Putamen (tissue), 1 donor: ENCODE measurements at places on chromosomes 2 and 18.
A peak's percentile ranks its signal among the peaks of the same experiment; 100 is the strongest.

- DNase-seq, result peak; percentile 73
Measured at GRCh38 chr2:142130111-142131009, 456 bp downstream of the LRP1B start.

GRCh38 chr18:46247942-46248341, 143.8 kb downstream of the HAUS1 start:
- DNase-seq, result no peak

- no peak for DNase-seq
Measured at GRCh38 chr18:355678-356077, 87.8 kb upstream of the THOC1 start.

DNA sequence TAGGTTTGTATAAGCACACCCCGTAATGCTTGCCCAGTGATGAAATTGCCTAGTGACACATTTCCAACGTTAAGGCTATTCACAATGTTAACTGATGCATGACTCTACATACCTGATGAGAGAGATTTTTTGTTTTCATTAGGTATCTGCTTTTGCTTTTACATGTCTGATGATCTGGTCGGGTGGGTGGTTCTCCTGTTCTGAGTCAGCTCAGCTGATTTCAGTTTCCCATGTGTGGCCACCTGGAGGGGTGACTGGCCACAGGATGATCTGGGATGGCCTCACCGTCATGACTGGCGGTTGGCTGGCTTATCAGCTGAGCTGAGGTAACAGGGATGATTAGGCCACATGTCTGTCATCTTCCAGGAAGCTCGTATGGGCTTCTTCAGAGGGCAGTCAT, 33.8 kb upstream of the ACYP2 start:
- DNase-seq, result no peak

- DNase-seq, result no peak
Measured at GRCh38 chr2:96163768-96164429, 18.7 kb upstream of the DUSP2 start.

GRCh38 chr2:239181074-239181902, 219.5 kb downstream of the HDAC4 start:
- no peak for DNase-seq

GRCh38 chr2:31222071-31222470, 4.8 kb upstream of the CAPN14 start:
- no peak for DNase-seq

DNA sequence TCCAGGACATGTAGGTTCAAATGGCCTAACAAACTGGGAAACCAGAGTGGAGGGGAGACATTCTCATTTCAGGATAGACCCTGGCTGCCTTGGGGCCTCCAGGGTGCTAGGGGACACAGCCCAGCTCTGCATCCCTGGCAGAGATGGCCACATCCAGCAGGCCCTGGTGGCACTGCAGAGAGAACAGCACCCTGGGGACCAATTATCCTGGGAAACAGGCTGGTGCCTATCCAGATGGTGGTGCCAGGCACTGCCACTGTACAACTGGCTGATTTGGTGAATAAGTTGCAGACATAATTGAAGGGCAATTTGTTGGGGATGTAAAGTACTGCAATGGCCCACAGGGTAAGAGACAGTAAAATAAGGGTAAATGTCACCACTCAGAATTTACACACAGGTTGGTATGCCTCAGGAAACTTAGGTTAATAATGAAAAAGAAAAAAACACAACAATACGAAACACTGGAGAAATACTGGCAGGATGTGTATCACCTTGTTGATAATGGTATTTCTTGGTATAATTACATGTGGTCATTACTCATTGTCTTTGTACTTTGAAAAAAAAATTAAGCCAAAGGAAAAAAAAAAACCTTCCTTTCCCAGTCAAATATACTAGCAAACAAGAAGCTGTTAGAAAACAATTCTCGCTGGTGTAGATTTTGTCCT, 12.8 kb upstream of the SFTPB start:
- no peak for DNase-seq

GRCh38 chr18:28767727-28768211, 590.8 kb upstream of the CDH2 start:
- no peak for DNase-seq

DNA sequence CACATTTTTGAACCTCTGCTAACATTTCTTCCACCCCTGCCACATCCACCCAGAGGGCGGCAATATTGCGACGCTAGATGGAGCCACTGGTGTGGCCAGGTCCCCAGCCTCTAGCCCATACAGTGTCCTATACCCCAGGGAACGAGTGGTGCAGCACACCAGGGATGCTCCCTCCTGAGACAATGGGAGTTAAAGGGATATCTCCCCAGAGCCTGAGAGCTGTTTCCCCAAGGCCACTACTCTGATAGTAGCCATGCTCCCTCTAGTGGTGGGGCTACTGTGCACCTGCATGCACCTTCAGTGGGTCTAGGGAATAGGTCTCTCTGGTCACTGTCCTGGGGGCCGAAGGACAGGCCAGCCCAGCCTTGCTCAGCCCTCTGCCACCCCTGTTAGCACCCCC, 336.4 kb upstream of the FSHR start:
- no peak for DNase-seq

DNA sequence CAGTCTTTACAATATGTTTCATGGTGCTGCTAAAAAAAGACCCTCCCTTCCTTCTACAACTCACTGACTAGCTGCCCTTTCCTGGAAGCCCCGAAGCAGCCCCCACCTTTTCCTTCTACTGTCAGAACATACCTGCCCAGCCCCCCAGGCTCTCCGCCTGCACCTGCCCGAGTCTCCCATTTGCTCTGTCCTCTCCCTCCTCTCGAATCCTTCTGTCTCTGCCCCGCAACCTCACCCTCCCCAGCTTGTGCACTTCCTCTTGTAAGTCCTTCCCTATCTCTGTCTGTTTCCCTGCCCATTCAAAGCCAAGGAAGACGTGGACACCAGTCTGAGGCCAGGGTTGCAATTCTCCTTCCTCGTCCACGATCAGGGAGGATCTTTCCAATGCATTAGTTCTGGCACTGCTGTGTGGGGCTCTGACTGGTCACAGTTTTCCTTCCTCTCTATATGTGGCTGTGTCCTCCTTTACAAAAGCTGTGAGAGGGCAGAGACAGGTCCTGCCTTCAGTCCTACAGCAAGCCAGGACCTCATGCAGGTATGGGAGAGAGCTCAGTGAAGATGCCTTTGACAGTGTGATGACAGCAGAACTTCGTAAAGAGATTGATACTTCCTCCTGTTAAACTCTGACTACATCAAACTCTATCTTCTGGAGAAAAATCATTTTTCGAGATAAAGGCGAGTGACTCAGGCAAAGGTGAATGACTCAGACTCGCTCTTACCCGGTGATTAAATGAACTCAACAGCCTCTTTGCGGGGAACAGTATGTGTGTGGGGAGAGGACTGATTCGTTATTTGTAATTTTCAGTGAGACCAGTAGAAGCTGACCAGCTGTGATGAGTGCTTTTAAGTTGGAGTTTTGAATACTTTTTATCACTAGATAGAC, 14.2 kb downstream of the TNFRSF11A start:
- peak; percentile 33 for DNase-seq

- DNase-seq, result peak; percentile 3
Measured at GRCh38 chr2:217402761-217403383, 543.0 kb upstream of the TNP1 start.

- peak; percentile 64 for DNase-seq
Measured at GRCh38 chr2:216371721-216372702, at the start of gene MARCHF4. Gene MARCHF4, minus strand, starts transcription at chr2:216372483. Its CDS starts 2,223 bp downstream, at chr2:216370260.

DNA sequence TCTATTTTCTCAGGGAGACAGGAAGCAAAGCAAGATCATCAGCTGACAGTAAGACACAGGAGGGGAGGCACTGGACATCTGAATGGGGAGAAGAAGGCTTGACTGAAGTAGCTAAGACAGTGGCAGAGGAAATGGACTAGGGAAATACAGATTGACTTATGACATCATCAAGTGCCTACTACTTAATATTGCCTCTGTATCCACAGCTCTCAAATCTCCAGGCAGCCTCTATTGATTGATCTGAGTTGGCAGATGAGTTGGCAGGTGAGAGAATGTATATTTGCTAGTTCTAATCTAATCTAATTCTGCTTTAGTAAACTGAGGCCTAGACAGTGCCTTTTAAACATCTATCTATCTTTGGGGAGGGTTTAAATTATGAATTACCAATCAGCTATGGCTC, 242.1 kb downstream of the SLC8A1 start:
- DNase-seq, result no peak
